ENCODE measurements at places on chromosomes 12 and 14.

DNA sequence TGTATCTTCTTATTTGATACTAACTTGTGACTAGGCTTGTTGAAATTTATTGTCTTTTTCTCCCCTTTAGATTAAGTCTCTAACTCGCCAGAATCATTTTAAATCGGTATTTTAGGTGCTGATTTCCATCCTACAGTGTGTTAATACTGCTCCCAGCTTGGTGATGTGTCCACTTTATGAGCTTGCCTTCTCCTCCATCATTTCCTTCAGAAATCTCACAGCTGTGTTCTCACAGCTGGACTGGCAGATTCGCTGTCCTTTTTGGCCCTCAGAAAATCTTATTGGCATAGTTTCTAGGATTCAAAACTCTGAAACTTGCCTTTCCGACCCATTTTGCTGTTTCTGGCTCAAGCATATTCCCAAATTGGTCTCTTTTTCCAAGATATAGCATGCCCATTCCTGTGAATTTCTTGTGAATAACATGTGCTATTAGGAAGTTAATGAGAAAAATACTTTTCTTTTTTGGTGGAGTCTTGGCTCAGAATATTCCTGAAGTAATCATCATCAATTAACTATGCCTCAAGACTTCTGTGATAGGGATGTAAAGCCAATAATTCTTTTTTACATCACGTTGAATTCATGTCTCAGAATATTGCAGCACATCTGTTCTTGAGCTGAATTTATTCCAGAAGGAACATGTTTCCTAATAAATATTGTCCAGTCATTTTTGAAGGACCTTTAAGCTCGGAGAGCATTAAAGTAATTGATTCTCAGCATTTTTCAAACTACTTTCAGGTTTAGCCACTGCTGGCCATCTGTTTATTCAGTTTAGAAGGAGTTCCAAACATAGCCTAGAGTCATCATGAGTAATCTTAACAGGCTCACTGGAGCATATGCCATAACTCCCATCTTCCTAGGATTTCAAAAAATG lies 50.0 kb upstream of the USP44 start:
- peak; percentile 9 for DNase-seq

DNA sequence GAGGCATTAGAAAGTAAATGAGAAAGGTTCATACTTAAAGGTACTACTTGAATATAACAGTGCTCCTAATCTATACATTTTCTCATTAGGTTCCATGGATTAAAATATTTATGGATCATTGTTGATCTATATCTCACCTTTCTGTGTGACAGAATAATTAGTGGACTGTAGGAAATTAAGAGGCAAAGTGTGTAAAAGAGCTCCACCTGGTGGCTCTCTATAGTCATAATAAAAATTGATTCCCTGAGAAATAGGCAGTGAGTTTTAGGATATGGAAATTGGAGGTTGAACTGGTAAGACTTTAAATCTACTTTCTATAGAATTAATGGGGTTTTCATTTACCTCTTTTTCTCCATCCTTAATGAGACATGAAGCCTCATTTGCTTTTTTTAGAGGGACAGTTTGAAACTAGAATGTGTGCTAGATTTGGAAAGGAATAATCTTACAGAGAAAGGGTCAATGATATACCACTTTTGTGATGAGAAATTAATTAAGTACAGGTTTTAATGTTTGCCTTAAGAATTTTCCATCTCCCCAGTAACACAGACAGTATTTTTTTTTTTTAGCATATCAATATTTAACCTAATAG lies 11.8 kb upstream of the DERA start:
- peak; percentile 49 for DNase-seq

DNA sequence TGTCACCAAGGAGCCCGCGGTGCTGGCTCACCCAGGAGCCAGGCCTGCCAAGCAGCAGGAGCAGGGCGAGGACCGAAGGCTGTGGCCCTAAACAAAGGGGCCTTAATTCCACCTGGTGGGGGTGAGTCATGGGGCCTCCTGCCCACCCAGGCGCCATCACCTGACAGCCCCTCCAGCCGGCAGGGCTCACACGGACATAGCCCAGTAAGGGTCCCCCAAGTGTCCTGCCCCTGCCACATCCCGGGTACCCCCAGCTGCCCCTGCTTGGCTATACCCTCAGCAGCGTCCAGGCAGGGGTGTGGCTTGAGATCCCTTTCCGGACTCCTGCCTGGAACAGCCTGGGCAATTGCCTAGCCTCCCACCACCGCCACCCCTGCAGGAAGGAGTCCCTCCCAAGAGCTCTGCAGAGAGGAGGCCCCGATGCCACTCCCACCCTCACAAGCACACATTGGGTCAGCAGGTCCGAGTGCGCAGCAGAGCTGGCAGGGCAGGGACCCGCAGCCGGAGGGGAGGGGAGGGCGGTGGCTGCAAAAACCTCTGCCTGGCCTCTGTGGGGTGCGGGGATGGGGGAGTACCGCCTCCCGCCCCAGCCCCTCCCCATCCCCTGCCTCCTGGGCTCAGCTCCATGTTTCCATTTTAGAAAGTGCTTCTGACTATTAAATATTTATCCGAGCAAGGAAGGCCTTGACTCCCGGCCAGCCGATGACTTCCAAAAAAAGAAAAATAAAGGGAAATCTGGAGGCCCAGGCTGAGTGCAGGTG lies 4.6 kb downstream of the AHNAK2 start:
- DNase-seq = peak; percentile 49

DNA sequence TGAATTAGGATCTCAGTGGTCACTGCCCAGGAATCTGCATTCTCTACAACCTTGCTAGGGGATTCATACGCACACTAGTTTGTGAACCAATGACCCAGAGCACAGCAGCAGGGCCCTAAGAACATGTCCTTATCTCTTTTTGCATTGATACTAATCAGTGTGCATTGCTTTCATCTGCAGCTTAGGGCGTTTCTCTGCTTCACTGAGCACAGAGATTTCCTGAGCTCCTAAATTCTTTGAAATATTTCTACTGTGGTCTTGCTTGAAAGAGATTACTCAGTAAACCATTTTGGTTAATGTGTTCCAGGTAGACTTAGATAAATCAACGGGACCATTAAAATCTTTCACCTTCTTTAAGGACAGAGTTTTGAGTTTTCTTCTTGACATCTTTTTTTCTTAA lies 351.3 kb upstream of the KITLG start:
- DNase-seq = no peak

DNA sequence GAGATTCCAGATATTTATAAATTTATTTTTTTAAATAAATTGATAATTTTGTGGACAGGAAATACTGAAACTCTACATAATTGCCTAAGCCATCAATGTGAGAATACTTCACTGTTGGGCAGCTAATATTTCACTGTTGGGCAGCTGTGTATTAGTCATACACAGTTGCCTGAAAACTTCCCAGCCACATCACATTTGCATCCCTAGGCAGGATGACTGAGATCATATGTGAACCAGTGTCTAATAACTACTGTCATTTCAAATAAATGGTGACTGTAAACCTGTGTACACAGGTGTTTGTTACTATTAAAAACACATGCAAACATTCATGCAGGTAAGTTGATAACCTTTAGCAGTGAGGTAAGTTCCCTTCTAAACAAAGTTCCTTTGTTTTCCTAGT lies 43.9 kb downstream of the TMTC3 start:
- peak; percentile 84 for DNase-seq

DNA sequence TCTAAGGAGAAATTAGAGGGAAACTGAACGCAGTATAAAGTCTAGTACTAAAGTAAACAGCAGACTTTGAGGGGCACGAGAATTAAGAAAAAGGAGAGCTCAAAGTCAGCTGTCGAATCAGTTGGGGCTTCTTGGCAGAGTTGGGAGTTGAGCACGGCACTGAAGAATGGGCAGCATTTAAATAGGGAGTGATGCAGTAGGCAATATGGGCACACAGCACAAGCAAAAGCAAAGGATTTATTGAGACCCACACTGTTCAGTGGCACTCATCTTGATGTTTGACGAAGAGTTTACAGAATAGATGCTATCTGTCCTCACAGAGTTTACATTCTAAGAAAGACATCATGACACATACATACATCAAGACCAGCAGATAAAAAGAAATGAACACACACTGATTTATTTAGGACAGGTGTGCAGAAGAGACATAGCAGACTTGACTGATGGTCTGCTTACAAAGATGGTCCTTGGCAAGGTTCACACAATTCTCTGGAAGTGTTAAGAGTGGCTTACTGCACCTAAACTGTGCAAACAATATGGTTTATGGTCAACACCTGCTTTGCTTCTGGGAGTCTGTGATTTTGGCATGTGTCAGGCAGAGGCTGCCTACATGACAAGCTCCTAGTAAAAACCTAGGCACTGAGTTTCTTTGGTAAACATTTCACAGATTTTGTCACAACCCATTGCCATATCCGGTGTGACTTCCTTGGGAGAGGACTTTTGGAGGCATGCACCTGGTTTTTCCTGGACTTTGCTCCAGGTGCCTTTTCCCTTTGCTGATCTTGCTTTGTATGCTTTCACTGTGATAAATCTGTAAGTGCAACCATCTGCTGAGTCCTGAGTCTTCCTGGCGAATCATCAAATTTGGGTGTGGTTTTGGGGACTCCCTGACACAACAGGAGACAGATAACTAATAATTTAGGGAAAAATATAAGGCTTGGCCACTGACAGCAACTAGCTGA lies 26.3 kb downstream of the ALKBH1 start:
- peak; percentile 35 for DNase-seq

GRCh38 chr12:126960221-126960620 lies 1306.7 kb upstream of the TMEM132C start:
- DNase-seq = no peak

- no peak for DNase-seq
These were observed 325.2 kb upstream of the RGS6 start for GRCh38 chr14:71607056-71607455.

GRCh38 chr14:53741479-53742232 lies 215.0 kb downstream of the BMP4 start:
- no peak for DNase-seq

DNA sequence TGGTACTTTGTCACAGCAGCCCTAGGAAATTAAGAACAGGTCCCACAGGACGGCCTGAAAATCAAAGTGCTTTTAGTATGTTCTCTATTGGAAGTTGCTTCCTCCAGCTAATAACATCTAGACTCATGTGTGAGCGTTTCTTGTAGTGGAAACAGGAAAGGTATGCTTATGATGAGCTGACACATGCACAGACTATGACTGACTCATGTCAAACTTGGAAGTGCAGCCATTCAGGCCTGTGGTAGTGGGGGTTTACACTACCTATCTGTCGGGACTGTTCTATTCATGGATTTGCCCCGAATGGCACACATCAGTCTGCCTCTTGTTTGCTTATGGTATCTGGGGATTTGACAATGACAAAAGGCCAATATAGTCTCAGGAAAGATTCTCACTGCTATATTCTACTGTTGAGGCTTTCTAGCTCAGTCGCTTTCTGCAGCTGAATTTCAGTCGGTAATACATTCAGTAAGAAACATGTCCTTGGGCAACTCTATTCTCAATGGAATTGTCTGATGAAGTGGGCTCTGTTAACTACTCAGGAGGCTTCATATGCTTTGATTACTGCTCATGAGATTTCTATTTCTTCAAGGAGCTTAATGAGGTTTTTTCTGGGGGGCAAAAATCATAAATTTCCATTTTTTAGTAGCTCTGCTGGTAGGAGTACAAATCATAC lies 270.3 kb upstream of the DAAM1 start:
- DNase-seq = no peak

DNA sequence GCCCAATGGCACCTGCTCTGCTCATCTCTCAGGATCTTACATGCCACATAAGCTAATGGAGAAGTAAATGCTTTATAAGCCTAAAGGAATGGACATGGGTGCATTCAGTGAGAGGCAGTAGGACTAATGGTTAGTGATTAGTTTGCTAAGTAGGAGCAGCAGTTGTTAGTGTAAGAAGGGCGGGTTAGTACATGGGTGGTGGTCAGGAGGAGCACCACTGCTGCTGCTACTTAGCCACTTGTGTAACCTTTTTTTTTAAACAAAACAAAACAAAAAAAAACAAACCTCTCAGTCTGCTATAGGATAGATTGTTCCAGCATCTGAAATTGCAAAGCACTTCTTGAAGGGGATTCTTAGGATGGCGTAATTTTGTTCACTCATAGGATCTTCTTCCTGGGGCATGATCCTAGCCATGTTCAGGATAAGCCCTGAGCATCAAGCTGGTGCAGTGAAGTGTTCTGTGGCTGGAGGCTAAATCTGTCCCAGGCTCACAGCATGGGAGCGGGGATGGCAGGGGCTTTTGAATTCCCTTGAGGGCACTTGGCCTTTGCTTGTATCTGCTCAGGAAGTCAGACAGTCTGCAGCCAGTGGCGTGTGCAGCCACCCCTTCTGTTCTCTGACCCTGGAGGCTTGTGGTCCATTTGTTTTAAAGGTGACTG lies 63.6 kb downstream of the CHST11 start:
- DNase-seq = peak; percentile 55

DNA sequence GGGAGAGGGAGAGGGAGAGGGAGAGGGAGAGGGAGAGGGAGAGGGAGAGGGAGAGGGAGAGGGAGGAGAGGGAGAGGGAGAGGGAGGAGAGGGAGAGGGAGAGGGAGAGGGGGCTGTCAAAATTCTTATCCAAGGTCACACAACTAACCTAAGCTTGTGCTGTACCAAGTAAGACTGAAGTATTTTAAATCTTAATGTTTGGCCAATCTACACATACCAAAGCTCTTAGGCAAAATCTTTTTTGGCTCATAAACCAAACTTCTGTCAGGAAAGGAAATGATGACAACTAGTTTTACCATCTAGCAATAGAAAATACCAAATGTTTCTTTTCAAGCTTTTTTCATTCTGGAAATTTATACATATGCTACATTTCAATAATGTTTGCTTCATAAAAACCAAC lies 33.8 kb downstream of the CCDC38 start:
- peak; percentile 58 for DNase-seq

- no peak for DNase-seq
These were observed 33.6 kb downstream of the GYS2 start for GRCh38 chr12:21571046-21571445.

DNA sequence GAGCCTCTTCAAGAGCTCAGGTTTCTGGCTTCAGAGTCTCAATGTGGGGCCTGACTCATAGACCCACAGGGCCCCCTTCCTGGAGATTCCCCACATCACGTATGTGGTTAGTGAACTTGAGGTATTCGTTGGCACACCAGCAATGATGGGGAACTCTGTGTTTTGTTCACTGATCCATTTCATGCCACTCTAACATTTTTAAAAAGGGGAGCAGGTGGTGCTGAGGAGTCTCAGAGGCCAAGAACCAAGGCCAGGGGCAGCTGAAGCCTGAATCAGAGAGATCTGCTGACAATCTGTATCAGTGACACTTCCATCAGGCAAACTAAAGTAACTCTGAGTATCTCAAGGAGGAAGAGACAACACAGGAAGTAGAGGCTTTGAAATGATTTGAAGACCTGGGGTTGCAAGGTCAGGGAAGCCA lies 323.4 kb downstream of the VRK1 start:
- no peak for DNase-seq

GRCh38 chr12:124363353-124363965 lies 68.6 kb downstream of the RFLNA start:
- no peak for DNase-seq

All from choroid plexus epithelial cell (primary cell).